ENCODE measurements at places on chromosomes 2 and 18. TPM values are rescaled to one million over a fixed set of nuclear protein-coding genes. Genes with fewer than 3 reads are reported as not detected.

DNA sequence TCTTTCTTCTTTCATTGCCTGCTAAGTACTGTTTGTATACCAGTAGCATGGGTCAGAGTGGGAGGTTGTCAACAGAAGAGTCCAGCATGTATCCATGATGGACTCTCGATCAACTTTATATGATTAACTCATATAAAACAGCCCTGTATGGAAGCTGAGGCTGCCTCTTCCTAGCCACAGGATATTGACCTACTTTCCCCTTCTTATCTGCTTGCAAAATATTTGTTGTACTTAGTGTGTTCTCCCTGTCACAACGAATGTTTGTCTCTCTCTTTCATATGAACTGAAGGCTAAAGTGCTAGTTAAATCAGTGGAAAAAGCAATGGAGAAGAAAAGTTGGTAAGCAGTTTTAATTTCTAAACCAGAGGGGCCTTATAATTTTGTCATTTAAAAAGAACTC is 17.8 kb downstream of the MYO1B start:
- DNase-seq: no peak

GRCh38 chr18:54218299-54218698 is 6.2 kb downstream of the MBD2 start:
- no peak for DNase-seq

DNA sequence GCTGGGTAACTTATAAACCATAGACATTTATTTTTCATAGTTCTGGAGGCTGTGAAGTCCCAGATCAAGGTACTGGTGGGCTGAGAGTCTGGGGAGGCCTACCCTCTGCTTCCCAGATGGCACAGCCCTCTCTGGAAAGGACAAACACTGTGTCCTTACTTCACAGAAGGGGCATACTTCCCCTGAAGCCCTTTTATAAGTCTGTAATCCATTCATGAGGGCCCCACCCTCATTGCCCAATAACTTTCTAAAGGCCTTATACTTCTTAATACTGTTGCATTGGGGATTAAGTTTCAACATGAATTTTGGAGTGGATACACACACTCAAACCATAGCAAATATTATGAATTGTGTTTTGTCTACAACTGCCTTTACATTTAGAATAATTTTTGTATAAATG is 36.0 kb downstream of the ATIC start:
- no peak for DNase-seq

DNA sequence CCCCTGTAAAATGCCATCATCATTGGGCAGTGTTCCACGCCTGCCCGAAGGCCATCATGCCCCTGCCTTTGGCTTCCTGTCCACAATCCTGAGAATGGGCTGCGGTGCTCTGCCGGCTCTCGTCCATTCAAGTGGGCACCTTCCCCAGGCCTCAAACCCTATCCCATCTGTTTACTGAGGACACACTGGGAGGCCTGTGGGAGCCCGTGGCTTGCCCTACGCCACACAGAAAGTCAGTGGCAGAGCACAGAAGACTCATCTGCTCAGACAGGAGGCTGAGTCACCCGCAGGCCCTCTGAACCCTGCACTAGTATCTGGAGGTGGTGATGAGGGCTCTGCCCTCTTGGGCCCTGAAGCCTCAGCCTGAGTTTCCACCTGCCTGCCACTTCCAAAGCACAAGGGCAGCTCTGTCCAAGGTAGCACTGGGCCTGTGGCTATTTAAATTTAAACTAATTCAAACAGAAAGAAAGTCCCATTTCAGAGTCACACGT is 19.1 kb upstream of the ANKRD53 start:
- DNase-seq: peak; percentile 2

DNA sequence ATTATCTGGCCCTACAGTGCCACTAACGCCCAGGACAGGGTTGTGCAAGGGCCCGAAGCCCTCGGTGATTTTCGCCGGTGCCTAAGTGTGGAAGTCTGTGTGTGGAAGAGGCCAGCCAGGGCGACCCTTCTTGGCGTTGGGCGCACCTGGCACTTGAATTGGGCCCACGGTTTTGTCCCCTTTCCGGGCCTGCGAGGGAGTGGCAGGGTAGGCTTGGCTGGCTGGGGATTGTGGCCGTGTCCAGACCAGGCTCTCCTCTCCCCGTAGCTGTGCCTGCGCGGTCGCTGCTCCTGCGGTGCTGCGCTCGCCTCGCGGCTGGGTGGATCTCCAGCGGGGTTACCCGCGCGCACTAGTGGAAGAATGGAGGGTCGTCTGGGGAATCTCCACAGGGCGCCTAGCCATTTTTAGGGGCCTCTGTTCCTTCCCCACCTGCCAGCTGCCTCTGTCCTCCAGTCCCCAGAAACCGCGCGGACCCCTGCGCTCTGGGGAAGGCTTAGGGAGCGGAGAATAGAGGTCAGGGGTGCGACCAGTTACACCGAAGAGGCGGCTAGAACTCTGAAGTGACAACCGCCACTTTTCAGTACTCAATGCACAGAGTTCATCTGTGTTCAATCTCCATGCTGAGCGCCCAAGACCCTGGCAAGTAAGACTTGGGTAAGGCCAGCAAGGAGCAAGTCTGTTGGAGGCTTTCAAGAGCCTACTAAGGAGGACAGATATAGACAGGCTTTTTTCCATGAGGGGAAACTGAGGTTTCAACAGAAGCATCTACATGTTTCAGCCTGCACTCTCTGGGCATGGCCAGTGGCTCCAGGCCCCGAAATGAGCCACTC is 16.0 kb downstream of the EVX2 start:
- DNase-seq: no peak

DNA sequence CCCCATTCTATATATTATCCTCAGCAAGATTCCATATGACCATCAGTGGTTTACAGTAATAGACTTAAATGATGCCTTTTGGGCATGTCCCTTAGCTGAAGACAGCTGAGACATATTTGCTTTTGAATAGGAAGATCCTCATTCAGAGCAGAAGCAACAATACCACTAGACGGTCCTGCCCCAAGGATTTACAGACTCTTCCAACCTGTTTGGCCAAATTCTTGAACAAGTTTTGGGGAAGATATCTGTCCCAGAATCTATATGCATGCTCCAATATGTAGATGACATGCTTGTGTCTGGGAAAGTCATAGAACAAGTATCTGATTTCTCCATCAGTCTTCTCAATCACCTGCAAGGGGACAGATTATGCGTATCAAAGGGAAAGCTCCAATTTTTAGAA is 137.1 kb upstream of the RMP24 start:
- DNase-seq: no peak

- no peak for DNase-seq
These were observed 262.0 kb downstream of the CAMKMT start for GRCh38 chr2:44623622-44624351.

- no peak for DNase-seq
These were observed 101.5 kb downstream of the VAPA start for GRCh38 chr18:10015288-10015701.

DNA sequence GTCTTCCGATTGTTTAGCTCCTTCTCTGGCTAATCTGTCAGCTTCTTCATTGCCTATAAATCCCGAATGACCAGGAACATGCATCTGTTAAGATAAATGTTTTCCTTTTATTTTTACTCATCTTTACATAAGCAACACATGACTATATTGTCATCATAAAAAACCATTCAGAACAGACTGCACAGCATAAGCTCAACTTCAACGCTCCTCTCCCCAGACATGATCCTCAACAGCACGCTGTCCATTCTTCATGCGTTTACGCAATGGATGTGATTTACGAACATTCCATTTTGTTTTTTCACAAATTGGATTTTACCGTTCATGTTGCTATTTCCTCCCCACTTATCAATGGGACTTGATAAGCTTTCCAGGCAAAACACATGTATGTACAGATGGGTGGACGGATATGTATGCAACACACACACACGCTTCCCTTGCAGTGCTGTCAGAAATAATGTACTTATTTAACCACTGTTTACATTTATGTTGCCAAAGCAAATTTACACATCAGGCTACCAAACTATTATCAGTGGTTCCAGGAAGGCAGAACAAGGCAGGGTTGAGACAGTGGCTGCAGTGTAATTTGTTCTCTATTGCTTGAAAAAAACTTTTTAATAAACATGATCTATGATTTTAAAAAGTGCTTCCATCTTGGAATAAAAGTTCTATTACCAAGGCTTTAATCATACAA is 12.2 kb downstream of the RNASEH1 start:
- no peak for DNase-seq

DNA sequence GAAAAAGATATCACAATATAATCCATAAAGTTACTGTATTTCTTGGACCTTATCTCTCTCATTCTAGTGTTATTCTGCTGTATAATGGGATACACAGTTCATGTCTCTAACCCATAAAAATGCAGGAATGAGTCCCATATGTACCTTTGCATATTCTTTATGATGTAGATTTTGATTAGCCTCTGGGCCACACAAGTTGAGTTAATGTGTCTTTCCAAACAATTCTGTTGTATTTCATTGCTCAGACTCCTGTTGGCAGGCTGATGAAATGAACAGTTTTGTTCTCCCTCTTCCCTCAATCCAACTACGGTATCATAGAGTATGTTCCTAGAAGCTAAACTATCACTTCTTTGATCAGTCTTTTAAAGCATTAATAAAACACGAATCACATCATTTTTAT is 113.2 kb upstream of the SATB2 start:
- DNase-seq: no peak

DNA sequence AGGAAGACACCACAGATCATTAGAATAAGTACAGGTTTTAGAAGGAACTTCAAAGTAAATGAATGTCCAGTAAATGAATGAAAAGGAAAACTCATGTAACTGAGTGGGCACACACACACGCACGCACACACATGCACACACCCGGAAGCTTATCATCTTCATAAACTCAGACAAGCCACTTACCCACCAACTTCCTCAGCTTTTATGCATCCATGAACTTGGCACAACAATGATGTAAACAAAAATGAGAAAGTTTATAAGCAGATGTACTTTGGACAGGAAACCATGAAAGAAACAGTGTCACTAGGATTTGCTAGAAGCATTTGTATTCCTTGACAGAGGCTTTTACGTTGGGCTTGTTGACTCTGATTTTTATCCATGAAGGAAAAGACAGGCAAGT is 23.2 kb downstream of the RNF152 start:
- no peak for DNase-seq

DNA sequence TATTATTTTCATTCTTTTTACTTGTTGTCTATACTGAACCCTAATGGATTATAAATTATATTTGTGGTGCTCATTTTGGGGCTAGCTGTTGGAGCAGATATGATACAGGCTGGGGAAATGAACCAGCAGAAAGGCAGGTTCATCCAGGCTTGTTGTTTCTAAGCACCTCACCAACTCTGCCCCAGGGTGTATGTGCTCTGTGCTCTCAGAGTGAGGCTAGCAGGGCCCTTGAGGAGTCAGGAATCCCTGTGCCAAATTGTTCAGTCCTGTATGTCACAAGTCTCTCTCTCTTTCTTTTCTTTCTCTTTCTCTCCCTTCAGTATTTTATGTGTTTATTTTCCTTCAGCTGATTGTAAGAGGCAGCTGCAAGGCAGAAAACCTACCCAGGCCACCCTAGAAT is 181.1 kb upstream of the DPP10 start:
- DNase-seq: no peak

DNA sequence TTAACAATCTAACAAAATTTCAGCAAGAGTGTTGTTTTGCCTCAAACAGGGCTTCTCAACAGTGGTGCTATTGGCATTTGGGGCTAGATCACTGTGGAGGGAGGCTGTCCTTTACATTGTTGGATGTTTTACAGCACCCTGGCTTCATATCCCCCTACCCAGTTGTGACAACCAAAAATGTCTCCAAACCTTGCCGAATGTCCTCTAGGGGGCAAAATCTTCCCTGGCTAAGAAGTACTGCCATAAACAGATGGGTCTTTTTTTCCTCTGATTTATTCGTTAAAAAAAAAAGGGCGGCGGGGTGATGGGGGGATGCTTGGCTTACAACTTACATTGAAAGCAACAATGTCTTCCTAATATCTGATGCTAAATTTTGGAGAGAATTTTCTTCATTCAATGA is 207.6 kb upstream of the CCDC150 start:
- no peak for DNase-seq

- DNase-seq: no peak
These were observed 10.8 kb downstream of the GPR35 start for GRCh38 chr2:240635998-240636547.

DNA sequence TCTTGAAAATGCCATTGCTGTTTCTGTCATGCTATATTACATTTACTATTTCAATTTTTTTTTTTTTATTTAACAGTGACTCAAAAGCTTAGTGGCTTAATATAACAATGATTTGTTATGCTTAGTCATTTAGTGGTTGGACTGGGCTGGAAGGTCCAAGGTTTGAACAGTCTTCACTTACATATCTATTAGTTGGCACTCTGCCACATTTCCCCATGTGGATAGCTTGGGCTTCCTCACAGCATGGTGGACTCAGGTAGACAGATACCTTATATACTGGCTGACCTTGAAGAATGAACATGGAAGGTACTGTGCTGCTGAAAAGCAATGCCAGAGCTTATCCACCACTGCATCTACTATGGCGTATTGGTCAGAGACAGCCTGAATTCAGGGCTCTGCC is 909.5 kb upstream of the SOX11 start:
- DNase-seq: no peak

- DNase-seq: no peak
These were observed 73.6 kb downstream of the SPHKAP start for GRCh38 chr2:228107846-228108245.

DNA sequence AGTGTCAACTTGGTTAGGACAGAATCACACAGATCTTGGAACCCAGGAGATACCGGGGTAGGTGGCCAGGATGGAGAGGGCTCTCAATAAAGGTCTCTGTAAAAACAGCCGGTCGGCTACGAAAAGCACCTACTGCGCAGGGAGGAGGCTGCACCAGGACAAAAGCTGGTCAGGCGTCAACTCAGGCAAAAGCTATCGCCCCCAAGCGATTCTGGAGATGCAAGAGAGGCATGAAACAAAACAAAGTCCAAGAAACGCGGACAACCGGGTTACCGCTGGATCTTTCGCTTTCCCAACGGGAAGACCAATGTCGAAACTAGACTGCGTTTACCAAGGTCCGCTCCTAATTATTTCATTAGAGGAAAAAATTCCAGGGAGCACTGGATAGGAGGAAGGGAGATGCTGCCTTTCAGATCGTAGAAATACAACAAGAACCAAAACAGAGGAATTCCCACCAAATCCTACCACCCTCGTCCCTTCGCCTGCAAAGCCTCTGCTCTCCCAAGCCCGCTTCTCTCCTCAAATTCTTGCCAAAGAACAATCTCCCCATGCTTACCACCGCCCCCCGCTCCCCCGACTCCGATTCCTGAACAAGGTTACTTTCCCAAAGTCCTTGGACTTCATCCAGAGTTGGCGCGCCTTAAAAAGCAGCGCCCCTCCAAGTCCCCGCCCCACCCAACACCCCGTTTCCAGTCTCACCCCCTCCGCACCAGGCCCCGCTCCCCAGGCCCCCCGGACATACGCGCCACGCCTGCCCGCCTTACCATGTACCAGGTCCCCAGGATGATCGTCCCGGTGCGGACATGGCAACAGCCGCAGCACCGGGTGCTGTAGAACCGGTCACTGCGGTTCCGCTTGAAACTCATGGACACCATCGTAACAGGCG is 539 bp downstream of the LAPTM4A start:
- DNase-seq: no peak

The PTPN18 gene
- total RNA-seq: 62.1 TPM

The KRTCAP3 gene
- 8.3 TPM for total RNA-seq

The ARHGAP25 gene
- total RNA-seq: 43.0 TPM

The UGT1A7 gene
- not detected for total RNA-seq

The IL1F10 gene
- total RNA-seq: not detected

The DSC2 gene
- not detected for total RNA-seq

The HOXD12 gene
- total RNA-seq: not detected

The KCNG2 gene
- total RNA-seq: not detected

The CABYR gene
- 2.6 TPM for total RNA-seq
